Stimulated activated CD4-positive, alpha-beta T cell treated with anti-CD3 and anti-CD28 coated beads, Interleukin-4, amount 100 ng/mL, for 4 hours (primary cell): ENCODE measurements at places on chromosomes 3 and 15.

GRCh38 chr3:4990069-4990468 is 10.8 kb downstream of the BHLHE40 start:
- no peak for DNase-seq

GRCh38 chr15:52485290-52485689 is 43.4 kb downstream of the MYO5A start:
- no peak for DNase-seq

DNA sequence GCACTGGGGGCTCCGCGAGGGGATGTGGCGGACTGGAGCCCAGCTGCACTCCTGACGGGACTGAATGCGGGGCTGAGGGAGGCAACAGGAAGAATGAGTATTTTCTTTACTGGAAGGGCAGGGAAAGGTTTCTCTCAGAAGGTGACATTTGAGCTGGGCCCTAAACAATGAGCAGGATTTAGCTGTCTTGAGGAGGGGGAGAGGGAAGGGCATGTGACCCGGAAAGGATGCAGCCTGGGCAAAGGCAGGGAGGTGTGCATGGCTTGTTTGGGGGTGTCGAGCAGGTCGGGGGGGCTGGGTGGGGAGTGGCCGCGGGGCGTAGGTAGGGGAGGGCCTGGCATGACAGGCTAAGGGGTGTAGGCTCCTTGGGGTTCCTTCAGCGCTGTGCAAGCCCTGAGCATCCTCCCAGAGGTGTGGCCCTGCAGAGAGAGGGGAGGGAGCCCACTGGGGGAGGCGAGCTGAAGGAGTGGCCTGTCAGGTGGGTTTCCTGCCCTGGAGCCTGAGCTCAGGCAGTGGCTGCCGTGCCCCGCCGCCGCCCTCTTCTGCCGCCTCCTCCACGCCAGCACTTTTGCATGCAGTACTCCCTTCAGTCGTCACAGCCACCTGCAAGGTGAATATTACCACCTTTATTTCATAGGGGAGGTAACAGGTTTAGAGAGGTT is 17.2 kb upstream of the ANKDD1A start:
- peak; percentile 60 for DNase-seq

DNA sequence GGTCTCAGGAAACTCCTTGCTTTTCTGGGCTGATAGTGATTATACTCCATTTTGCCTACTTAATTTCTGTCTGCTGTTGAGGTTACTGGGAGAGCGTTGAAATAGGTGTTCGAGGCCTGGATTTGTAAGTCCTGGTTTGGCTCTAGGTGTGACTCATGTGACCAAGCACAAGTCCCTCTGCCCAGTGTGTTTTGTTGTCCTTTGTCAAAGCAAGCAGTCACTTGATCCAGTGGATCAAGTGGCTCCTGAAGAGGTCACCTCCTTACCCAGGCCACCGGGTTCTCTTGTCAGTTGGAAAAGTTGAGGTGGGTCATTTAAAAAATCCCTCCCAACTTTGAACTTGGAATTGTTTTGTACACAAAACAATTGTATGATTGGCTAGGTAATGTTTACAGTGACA is 70.0 kb downstream of the LPP start:
- no peak for DNase-seq

DNA sequence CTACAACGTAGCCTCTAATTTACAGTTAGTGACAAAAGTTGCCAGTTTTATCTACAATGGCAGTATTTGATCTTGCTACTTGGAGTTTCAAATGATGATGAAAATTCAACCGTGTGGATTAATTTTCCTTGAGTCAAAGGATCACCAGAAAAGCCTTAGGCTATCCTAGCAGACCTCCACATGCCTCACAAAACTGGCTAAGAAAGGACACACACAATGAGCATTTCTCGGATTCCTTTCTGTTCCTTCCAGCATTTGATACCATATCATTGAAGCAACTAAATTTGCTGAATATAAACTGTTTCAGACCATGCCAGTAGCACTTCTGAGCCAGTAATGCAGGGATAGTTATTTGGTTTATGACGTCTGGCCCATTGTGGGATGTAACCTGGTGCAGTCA is 587.4 kb upstream of the MDFIC2 start:
- no peak for DNase-seq

- DNase-seq, result no peak
These were observed 7.2 kb upstream of the MGLL start for GRCh38 chr3:127829537-127829936.

DNA sequence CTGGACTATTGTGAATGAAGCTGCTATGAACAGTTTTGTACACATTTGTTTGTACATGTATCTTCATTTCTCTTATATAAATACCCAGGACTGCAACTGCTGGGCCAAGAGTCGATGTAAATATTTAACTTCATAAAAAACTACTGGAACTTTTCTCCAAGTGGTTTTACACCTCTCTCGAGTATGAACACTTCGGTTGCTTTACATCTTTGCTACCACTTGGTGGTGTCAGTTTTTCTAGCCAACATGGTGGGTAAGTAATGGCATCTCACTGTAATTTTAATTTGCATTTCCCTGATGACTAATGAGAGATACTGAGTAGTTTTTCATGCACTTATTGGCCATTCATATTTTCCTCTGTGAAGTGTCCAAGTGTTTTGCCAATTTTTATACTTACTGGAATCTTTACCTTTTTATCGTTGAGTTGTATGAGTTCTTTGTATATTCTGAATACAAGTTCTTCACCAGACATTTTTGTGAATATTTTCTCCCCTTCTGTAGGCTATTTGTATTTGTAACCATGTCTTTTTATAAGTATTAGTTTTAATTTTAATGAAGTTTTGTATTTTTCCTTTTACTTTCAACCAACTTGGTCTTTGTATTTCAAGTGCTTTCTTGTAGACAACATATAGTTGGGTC is 44.4 kb downstream of the PCOLCE2 start:
- DNase-seq, result no peak

- DNase-seq, result no peak
These were observed 101.6 kb downstream of the CPN2 start for GRCh38 chr3:194249323-194250097.

DNA sequence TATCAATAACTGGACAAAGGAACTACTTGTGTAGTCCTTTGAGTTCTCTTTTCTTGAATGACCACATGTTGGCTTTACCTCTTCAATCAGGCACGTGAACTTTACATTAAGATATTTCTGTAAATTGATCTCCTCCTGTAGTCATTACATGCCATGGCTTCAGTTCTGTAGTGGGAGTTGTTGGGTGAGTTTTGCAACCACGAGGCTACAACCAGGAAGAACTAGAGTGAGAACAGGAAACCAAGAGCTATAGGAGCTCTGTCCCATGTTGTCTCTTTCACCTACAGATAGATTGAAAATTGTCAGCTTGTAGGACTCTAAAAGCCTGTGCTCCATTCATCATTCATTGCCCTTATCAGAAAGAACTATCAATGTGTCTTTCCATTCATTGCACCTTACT is 2.0 kb downstream of the RSRC1 start:
- DNase-seq, result no peak

DNA sequence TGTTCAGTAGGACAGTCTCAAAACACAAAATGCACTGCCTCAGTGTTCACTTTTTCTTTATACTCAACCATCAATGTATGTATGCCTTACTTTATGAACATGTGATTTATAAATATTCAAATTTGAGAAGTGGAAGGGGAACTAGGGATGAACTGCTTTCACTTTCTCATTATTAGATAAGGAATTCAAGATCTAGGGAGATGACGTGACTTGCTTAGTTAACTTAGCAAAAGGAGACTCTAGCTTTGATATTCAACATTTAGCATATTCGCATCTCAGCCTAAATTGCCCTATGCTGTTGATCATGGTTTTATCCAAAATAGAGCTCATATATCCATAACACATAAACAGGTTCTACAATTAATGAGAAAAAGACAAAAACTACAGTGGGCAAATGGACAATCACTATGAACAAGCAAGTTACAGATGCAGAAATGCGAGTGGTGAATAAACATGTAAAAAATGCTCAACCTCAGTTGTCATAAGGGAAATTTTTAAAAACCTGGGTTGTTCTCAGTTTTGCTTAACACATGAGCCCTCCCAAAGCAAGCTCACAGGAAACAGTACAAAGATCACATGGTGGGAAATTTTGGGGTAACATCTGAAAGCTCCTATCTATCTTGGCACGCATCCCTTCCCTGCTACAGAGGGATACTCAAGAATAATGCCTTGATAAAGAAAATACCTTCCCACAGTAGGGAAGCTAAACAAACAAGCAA is 269.8 kb downstream of the THRB start:
- no peak for DNase-seq

- DNase-seq, result no peak
These were observed 28.5 kb upstream of the ANO10 start for GRCh38 chr3:43650345-43650744.

DNA sequence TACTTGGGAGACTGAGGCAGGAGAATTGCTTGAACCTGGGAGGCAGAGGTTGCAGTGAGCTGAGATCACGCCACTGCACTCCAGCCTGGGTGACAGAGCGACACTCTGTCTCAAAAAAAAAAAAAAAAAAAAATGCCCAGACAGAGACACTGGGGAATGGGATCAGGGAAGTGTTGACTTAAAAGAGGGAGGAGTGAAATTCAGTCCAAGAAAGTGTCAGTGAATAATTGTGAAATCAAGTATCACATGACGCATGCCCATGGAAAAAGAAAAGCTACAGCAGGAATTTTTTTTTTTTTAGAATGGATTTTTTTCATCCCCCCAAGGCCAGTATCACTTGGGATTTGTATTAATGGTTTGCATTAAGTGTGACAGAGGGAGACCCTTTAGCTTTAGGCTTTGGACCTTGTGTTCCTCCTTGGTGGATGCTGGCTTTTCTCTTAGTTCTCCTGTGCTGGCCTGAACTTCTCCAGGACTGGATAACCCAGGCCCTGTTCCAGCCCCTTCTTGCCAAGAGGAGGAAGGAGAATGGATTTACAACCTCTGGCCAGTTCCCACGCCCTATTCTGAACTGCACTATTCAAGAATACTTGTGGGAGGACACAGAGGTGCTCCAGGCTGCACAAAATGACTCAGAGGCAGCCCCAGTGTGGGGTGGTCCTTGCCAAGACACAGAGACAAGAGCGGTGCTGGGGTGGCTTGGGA is 36.7 kb upstream of the ZNF774 start:
- DNase-seq, result no peak

DNA sequence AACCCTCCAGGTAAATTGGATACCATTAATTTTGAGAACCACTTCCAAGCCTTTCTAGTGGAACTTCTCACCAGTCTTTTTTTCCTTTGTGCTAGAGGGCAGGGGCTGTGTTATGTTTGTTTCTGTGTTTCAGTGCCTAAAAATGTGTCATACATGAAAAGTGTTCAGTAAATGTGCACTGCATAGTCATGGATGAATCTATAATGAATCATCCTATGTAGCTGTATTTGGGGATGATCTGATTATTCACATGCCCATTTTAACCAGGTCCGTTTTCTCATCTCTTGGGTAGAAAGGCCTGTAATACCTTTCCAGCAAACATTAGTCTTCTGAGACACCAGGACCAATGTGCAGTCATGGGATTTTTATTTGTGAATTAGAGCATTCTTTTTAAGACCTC is 583.0 kb upstream of the GOLIM4 start:
- no peak for DNase-seq

- DNase-seq, result no peak
These were observed 980 bp downstream of the PARP9 start for GRCh38 chr3:122562923-122563716.

DNA sequence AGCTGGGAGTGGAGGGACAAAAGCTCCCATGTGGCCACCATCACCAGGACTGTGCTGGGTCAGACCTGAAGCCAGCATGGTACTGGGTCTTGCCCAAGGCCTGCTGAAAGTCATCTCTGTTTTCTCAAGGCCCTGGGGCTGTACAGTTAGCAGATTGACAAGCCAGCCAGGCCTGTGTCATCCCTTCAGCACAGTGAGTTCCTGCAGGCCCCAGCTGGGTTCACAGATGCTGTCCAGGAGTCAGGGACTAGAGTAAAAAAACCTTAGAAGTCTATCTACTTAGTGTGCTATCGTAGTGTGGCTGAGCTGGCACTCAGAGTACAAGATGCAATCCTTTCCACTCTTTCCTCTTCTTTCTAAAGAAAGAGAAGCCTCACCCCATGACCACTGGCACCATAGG is 246.0 kb upstream of the NAALADL2 start:
- no peak for DNase-seq

- no peak for DNase-seq
These were observed 14.0 kb upstream of the LMAN1L start for GRCh38 chr15:74798388-74799254.

GRCh38 chr3:56858331-56858730 is 56.6 kb upstream of the ARHGEF3 start:
- DNase-seq, result no peak

DNA sequence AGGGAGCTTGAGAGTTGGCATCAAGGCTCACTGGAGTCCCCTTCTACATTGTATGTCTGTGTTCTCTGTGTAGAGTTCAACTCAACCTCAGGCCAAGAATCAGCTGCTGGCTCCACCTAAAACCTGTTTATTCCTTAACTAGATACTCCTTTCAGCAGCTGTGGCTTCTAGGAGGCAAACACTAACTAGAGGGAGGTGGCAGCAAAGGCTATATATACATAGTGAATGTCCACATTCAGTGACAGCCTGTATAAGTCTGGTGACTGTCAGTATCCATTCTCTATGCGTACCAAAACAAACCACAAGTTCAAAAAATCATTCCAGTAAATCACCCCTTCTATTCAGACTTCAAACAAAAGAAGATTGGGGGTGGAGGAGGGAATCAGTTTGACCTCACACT is 184.3 kb downstream of the CDIN1 start:
- DNase-seq, result no peak

- no peak for DNase-seq
These were observed 177.2 kb downstream of the XXYLT1 start for GRCh38 chr3:195093731-195094130.

DNA sequence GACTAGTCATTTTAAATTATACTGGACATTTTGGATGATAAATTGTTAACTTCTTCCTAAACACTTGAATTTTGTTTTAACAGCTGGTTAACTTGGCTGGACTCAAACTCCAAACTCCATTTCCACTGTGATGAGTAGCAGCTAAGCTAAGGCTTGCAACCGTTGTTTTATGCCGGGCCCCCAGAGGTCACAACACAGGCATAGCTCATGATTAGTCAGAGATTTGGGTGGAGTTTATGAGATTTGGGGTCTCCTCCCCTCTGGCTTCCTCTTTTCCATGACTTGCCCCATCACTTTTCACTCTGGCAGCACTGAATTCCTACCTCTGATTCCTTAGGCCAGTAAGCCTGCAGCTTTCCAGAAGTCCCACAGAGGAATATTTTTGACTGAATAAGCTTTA is 12.8 kb downstream of the THAP10 start:
- no peak for DNase-seq

DNA sequence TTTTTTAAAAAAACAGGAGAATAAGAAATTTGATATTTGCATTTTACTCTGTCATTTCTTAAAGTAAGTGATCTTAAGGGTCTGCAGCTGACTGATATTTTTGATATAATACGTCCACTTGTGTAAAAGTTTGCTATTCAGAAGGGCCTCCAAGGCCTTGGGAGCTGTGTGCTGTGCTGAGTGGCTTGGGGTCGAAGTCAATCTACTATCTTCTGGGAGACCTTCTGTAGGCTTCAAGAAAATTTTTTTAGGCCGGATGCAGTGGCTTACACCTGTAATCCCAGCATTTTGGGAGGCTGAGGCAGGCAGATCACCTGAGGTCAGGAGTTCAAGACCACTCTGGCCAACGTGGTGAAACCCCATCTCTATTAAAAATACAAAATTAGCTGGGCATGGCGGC is 26.3 kb downstream of the THSD4 start:
- no peak for DNase-seq
